Suppressor macrophage (primary cell): ENCODE measurements at places on chromosomes 13 and 19.

- no peak for DNase-seq
These were observed 20.7 kb downstream of the COLGALT1 start for GRCh38 chr19:17575871-17576757.

- DNase-seq = no peak
These were observed 2.2 kb downstream of the FXYD3 start for GRCh38 chr19:35117799-35118198.

DNA sequence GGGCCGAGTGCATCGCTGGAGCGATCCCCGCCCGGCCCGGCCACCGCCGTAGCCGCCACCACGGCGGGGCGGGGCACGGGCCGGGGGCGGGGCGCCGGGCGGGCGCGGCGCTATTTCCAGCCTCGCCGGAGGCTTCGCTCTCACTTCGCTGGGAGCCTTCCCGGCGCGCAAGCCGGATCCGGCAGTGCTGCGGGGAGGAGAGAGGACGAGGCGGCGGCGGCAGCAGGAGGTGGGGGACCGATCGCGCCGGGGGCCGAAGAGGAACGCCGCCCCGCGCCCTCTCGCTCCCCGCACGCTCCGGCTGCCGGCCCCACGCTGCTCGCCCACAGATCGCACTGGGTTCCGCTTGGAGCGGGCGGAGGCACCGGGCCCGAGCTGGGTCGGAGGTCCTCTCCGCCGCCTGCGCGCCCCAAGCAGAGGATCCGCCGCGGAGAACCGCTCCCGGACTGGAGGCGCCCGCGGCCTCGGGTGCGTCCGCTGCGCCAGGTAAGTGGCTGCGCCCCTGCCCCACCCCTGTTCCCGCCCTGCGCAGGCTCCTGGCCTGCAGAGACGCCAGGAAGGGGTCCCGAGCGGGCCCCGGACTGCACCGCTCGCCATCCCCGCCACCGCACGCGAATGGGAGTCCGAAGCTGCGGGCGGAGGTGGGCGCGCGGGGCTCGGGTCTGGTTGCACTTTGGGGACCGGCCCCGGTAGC lies at the start of gene CHST8:
Gene CHST8 (plus strand): TSS at position 143 of the 694 bp plus-strand sequence. CDS start 67,309 bp downstream, outside the sequence.
- DNase-seq = peak; percentile 40

GRCh38 chr19:7540761-7541474 lies 5.4 kb downstream of the PNPLA6 start:
- DNase-seq = no peak

- DNase-seq = peak; percentile 34
These were observed 546 bp downstream of the TBC1D4 start for GRCh38 chr13:75481176-75482069.

GRCh38 chr13:21235174-21235573 lies 58.7 kb downstream of the MRPL57 start:
- no peak for DNase-seq

DNA sequence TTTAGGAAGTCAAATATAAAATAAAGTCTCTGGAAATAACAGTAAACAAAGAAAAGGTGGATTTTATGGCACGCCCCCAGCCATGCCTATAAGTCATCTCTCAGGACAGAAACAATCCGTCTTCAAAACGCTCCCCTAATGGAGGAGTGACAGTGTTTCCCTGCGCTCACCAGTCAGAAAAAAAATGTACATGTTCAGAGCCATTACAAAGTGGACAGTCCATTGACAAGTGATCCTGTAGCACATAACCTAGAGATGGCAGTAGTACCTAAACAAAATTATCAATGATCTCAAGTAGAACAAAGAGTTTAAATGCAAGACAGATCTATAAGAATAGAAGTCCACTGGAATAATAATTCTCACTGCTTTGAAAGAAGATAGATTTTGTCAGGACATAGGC lies 891.7 kb upstream of the MIR17HG start:
- DNase-seq = no peak

DNA sequence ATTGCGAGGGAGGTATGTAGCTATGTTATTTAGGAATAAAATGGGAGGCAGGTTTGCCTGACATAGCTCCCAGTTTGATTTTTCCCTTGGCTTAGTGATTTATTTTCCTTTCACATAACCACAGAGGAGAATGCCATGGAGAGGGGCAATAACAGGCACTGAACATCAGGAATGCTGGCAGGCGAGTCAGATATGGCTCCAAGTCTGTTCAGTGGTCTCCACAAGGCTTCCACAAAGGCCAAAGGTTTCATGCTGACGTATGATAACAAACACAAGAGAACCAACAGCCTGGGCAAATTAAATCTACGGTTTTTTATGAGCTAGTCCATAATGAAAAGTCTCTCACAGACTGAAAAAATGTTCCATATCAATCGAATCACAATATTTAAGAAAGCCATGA lies 66.7 kb downstream of the SUCLA2 start:
- DNase-seq = no peak

DNA sequence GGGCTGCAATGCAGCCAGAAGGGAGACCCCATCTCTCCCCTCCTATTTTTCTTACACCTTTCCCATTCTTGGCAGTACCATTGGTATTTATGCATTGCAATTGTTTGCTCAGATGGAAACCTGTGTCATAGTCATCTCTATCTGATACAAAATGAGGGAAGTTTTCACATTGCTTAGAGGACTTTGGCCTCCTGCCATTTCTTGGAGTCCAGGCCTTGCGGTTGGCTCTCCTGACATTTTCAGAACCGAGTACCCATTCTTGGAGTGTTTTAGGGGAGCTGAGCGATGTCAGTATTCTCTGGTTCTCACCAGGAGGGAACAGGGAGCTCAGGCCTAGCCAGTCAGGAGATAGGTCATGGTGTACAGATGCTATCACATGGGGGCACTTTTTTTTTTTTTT lies 1.5 kb downstream of the SIN3B start:
- no peak for DNase-seq

DNA sequence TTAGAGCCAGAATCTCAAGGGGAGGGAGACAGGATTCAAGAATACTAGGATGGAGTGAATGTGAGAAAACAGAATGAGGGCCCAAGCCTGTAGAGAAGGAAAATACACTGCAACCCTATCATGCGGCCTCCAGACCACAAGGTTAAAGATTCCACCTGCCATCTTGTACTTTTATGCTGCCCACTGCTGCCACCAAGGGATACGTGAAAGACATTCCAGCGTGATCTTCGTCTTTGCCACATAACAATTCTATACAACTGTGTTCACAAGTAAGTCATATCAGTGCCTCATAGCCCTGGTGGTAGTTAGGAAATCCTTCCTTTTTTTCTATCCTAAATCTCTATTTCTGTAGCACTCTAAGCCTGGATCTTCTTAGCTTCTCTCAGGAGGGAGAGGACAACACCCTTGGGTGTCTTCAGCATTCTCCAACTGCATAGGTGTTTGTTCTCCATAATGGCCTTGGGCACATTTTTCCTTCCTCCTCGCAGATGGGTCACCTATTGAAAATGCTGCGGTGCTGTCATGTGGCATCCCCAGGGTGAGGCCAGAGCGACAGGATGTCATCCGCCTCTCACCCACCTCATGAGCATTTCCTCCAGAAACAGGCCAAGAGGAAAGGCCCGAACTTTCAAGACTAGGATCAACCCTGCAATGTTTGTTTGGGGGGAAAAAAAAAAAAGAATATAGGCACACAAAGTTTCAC lies 13.6 kb downstream of the TPT1 start:
- no peak for DNase-seq

GRCh38 chr19:40778706-40779284 lies 748 bp downstream of the RAB4B start:
- DNase-seq = peak; percentile 42

GRCh38 chr13:91323349-91323748 lies 24.1 kb upstream of the MIR17HG start:
- no peak for DNase-seq

GRCh38 chr19:30310602-30311263 lies 61.5 kb upstream of the ZNF536 start:
- no peak for DNase-seq

GRCh38 chr13:99693351-99693750 lies 192.1 kb downstream of the TM9SF2 start:
- no peak for DNase-seq

GRCh38 chr13:98923641-98924397 lies 54.0 kb downstream of the DOCK9 start:
- DNase-seq = no peak

GRCh38 chr19:23402388-23402787 lies 7.1 kb upstream of the ZNF91 start:
- no peak for DNase-seq

- no peak for DNase-seq
These were observed 47.9 kb downstream of the USPL1 start for GRCh38 chr13:30665638-30666037.

DNA sequence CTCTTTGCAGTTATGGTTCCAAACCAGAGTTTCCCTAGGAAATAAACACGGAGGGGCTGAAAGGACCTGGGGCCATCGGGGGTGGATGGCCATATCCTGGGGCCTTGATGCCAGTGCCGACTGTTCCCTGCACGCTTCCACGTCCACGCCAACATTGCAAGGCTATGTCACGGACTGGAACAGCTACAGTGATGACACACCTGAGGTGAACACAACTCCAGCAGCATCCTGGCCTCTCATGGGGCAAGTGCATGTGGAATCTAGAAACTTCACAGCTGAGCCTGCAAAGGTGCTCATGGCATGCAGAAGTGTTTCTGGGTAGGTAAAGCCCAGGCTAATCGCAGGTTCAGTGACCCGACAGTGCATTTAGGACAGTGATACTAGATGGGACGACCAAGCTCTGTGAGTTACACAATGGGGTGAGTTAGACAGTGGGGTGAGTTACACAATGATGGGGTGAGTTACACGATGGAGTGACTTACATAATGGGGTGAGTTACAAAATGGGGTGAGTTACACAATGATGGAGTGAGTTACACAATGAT lies 52.0 kb upstream of the GAS6 start:
- no peak for DNase-seq

DNA sequence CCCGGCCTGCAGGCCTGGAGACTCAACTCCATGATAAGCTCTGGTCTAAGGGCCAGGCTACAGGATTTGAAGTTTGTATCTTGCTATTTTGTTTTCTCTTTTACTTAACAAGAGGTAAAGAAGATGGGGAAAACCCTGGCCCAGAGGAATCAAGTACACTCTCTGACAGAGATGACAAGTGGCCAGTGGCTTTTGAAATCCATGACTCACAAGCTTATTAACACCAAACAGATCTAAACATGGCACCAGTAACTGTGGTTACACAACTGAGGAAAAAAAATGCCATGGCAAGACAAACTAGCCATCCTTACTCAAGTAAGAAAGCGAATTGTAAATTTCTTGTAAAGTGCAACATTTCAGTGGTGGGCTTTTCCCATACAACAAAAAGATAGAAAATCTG lies 72.6 kb upstream of the SERTM1 start:
- no peak for DNase-seq

DNA sequence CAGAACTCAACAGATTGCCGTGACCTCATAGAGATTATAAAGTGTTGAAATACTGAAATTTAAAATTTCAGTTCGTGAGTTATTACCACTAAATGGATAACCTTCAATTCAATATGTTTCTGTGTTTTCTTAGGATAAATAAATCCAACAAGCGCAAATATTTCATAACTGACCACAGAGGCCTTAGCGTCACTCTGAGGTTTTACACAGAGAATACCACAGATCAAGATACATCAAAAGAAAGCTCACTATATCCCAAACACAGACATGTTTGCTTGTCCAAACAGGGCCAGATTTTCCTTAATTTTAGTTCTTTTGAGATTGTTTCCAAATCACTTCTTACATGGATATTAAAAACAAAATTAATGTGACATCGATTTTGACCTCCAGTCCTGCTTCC lies 235.8 kb downstream of the EFNB2 start:
- no peak for DNase-seq

- DNase-seq = peak; percentile 28
These were observed 800.7 kb upstream of the SLITRK5 start for GRCh38 chr13:86870444-86870843.

DNA sequence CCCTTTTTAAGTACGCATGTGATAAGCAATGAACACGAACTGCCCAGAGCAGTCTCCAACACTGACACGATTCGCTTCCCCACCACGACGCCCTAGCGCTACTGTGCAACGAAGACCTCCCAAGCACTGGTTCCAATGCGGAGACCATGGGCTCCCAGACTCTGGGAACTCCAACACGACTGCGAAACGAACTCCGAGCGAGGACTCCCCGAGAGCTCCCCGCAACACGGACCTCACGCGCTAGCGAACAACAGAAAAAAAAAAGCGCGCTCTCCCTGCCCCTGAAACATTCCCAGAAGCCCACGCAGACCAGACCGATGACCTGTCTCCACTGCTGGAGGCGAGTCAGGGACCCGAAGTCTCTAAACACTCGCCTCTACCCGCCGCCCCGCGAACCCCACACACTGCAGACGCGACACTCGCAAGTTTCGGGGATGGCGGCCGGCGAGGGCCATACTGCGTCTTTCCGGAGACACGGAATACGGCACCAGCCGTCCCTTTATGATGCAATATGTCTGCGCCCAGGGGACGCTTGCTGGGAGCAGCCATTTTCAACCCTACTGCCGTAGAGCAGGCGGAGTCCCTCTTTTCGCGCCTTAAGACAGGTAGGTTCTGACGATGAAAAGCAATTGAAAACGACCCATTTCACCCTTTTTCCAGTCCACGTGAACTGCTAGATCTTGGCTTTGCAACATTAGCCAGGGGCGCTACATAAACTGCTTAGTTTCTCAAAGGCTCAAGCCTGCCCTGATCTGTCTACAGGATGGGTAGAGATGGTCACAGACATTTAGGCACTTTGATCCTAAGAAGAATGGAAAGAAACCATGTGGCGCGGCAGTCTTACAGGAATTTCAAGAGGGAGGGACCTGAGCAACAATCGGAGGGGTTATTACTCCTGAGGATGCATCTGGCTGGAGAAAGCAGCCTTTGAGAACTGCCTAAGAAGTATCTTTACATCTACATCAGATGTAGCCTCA lies at the start of gene ZNF577:
Gene ZNF577 (minus strand): TSS at position 430 of the 977 bp plus-strand sequence. CDS start 7,569 bp downstream, outside the sequence.
- peak; percentile 91 for DNase-seq

- DNase-seq = no peak
These were observed 102.0 kb downstream of the LACC1 start for GRCh38 chr13:43981512-43982301.

GRCh38 chr13:74871369-74872070 lies 610.4 kb downstream of the TBC1D4 start:
- DNase-seq = no peak

- DNase-seq = no peak
These were observed 31.0 kb upstream of the OLFM2 start for GRCh38 chr19:9967326-9967725.

- peak; percentile 37 for DNase-seq
These were observed 1.4 kb downstream of the LILRB2 start for GRCh38 chr19:54279406-54279962.

- peak; percentile 90 for DNase-seq
These were observed 37.5 kb downstream of the SUGP2 start for GRCh38 chr19:18995804-18996241.

- DNase-seq = no peak
These were observed 18.6 kb downstream of the C19orf81 start for GRCh38 chr19:50667759-50668231.
